ENCODE measurements at places on chromosomes 12 and 14.

GRCh38 chr14:50531595-50532501, 521 bp downstream of the MAP4K5 start:
- H3K4me3 ChIP-seq = peak overlapping the region; percentile 90
- H3K27me3 ChIP-seq = no peaks in the 10 kb centered on the region
- no peaks in the 10 kb centered on the region for H3K4me1 ChIP-seq
- H3K27ac ChIP-seq = peak overlapping the region; percentile 10
- peak; percentile 89 for DNase-seq

DNA sequence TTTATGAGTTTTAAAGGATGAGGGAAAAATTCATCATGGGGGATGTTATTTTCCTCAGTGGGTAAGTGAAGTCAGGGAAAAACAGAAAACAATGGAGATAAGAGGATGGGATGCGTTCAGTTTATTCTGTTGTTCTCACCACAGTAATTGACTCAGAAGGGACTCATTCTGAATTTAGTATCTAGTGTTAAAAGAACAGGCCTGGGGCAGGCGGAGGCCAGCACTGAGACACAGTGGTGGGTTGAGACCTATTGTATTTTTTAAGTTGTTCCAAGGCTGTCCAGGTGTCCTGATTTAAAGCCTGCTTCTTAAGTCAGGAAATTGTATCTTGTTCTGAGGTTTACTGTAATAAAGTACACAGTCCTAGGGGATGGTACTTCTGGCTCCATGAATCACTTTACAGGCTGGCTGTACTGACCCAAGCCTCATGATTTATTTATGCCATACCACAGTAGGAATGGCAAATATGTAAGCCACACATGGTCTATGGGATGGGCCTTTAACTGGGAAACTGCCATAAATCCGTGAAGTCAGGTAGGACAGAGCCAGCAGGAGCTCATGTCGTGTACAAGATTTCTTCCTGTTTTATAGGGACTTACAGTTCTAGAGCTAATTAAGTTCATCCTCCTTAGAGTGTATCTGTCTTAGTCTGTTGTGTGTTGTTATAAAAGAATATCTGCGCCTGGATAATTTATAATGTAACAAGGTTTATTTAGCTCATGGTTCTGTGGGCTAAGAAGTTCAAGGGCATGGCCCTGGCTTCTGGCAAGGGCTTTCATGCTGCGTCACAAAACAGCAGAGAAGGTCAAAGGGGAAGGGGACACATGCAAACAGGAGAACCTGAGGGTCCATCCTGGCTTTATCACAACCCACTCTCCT, 244.1 kb downstream of the FBXL14 start:
- H3K27me3 ChIP-seq = no peaks in the 10 kb centered on the region
- no peak overlapping the region for H3K27ac ChIP-seq
- H3K4me3 ChIP-seq = no peak overlapping the region
- H3K36me3 ChIP-seq = no peaks in the 10 kb centered on the region
- no peak for DNase-seq

- H3K27ac ChIP-seq = no peak overlapping the region
- H3K4me1 ChIP-seq = no peaks in the 10 kb centered on the region
- no peak overlapping the region for H3K4me3 ChIP-seq
- no peaks in the 10 kb centered on the region for H3K27me3 ChIP-seq
These were observed 38.6 kb upstream of the LRTM2 start for GRCh38 chr12:1781772-1782171.

GRCh38 chr12:80802652-80803400, 86.1 kb downstream of the MYF5 start:
- H3K36me3 ChIP-seq = no peaks in the 10 kb centered on the region
- no peak overlapping the region for H3K4me3 ChIP-seq
- DNase-seq = no peak
- no peak overlapping the region for H3K27ac ChIP-seq

- H3K36me3 ChIP-seq = peaks cover 9% of the 10 kb centered on the region
- H3K4me3 ChIP-seq = no peak overlapping the region
- H3K27me3 ChIP-seq = no peaks in the 10 kb centered on the region
- no peaks in the 10 kb centered on the region for H3K4me1 ChIP-seq
These were observed 108.5 kb upstream of the FKBP4 start for GRCh38 chr12:2686280-2686646.

- no peak for DNase-seq
- H3K27me3 ChIP-seq = no peaks in the 10 kb centered on the region
- H3K4me1 ChIP-seq = no peaks in the 10 kb centered on the region
- H3K36me3 ChIP-seq = no peaks in the 10 kb centered on the region
- no peak overlapping the region for H3K27ac ChIP-seq
- no peak overlapping the region for H3K4me3 ChIP-seq
These were observed 10.3 kb downstream of the CCDC175 start for GRCh38 chr14:59566296-59566695.

DNA sequence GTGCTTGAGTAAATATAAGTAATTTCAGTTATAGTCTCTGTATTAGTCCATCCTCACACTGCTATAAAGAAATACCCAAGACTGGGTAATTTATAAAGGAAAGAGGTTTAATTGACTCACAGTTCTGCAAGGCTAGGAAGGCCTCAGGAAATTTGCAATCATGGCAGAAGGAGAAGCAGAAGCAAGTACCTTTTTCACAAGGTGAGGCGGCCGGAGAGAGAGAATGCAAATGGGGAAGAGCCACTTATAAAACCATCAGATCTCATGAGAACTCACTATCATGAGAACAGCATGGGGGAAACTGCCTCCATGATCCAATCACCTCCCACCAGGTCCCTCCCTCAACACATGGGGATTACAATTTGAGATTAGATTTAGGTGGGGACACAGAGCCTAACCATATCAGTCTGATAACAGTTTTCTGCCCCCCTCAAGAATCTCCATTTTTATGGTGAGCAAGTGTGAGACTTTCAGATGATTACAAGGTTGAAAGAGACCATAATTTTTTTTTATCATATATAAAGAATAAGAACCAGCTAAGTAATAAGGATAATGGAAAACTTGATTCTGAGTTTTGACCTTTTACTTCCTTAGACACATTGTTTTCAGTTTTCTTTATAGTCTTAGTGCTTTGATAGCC, 35.6 kb downstream of the LEMD3 start:
- no peaks in the 10 kb centered on the region for H3K27me3 ChIP-seq
- no peaks in the 10 kb centered on the region for H3K4me1 ChIP-seq
- no peak overlapping the region for H3K4me3 ChIP-seq
- H3K27ac ChIP-seq = no peak overlapping the region
- DNase-seq = no peak

DNA sequence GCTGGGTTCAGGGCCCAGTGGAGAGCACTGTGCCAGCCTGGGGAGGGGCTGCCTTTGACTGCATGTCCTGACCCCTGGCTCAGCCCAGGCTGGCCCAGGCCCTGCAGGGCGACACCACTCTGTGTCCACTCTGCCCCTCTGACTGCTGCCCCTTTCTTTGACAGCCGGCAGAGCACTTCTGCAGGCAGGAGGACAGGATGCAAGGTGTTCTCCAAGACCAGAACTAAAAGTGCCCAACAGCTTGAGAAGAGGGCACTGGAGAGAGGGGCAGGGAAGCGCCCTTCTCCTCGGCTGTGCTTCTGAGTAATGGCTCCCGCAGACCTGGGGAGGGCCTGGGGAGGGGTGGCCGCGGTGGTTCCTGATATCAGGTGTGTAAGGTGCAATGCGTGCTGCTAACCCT, 72.7 kb downstream of the WDR20 start:
- no peaks in the 10 kb centered on the region for H3K4me1 ChIP-seq
- no peak overlapping the region for H3K27ac ChIP-seq
- H3K27me3 ChIP-seq = no peaks in the 10 kb centered on the region
- H3K4me3 ChIP-seq = no peak overlapping the region
- no peaks in the 10 kb centered on the region for H3K36me3 ChIP-seq

GRCh38 chr14:96661244-96661969, 135.8 kb upstream of the VRK1 start:
- no peak overlapping the region for H3K27ac ChIP-seq
- H3K27me3 ChIP-seq = no peaks in the 10 kb centered on the region
- no peak for DNase-seq
- H3K36me3 ChIP-seq = no peaks in the 10 kb centered on the region

DNA sequence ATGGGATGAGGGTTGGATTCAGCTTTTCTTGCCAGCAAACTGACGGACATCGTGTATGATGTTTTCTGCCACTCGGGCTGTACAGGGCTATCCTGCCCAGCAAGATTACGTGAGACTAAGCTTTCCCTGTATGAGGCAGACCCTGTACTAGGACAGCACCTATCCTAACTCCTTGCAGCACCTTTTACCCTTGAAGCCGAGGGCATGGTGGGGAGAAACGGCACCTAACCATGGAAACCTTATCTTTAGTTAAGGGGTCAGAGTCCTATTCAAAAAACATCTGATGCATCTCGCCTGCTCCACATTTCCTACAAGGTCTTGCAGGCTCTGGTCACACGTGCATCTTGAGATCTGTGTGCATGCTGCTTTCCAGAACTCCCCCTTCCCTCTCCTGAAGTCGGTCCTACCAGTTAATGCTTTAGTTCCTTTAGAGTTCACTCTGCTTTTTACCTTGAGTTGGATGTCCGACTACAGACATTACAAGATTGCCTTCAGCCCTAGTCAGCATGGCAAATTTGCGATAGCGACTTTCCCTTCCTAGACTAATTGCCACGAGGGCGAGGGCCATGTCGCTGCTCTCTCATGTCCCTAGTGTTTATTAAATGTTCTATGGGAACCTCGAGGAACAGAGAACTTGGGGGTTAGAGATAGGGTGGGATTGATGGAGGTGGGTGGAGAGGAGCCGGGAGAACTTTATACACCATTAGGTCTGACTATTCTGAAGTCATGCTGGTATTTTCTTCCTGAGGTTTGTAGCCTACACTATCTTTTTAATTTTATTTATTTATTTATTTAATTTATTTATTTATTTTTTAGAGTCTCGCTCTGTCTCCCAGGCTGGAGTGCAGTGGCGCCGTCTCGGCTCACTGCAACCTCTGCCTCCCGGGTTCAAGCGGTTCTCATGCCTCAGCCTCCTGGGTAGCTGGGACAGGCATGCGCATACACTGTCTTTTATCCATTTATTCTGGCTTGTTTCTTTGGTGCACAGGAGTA, 6.6 kb downstream of the RAN start:
- H3K36me3 ChIP-seq = peaks cover 2% of the 10 kb centered on the region
- no peak for DNase-seq
- no peaks in the 10 kb centered on the region for H3K4me1 ChIP-seq
- no peaks in the 10 kb centered on the region for H3K27me3 ChIP-seq
- no peak overlapping the region for H3K27ac ChIP-seq

- no peaks in the 10 kb centered on the region for H3K36me3 ChIP-seq
- H3K27me3 ChIP-seq = no peaks in the 10 kb centered on the region
- no peak overlapping the region for H3K4me3 ChIP-seq
- H3K4me1 ChIP-seq = no peaks in the 10 kb centered on the region
- no peak overlapping the region for H3K27ac ChIP-seq
These were observed 73.9 kb downstream of the ARL6IP4 start for GRCh38 chr12:123054371-123054770.

- peak overlapping the region; percentile 16 for H3K27ac ChIP-seq
- peak overlapping the region; percentile 89 for H3K4me3 ChIP-seq
- no peaks in the 10 kb centered on the region for H3K36me3 ChIP-seq
- H3K4me1 ChIP-seq = no peaks in the 10 kb centered on the region
These were observed 619 bp upstream of the NTN4 start for GRCh38 chr12:95790917-95791849.

DNA sequence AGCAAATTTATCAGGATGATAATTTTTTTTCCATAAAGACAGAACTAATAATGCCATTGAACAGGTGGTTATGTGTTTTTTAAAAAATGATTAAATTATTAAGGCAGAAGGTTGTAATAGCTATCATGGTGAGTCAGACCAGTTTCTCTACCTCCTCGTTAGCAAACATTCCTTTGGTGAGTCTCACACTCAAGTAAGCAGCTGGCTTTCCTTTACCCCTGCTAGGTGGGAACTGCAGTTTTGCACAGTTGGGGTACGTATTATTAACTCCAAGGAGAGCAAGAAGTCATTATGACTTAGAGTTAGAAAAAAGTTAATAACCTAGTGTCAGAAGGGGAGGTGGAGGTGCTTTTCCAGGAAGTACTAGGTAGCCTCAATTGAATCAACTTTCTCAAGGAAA, 165.3 kb downstream of the SNAPC1 start:
- H3K27ac ChIP-seq = no peak overlapping the region
- no peaks in the 10 kb centered on the region for H3K36me3 ChIP-seq
- H3K4me1 ChIP-seq = no peaks in the 10 kb centered on the region
- DNase-seq = no peak
- no peaks in the 10 kb centered on the region for H3K27me3 ChIP-seq

- no peak overlapping the region for H3K27ac ChIP-seq
- no peak for DNase-seq
- H3K27me3 ChIP-seq = no peaks in the 10 kb centered on the region
- no peak overlapping the region for H3K4me3 ChIP-seq
These were observed 26.9 kb downstream of the CMKLR1 start for GRCh38 chr12:108312073-108312659.

GRCh38 chr14:99192028-99192621, 79.9 kb downstream of the BCL11B start:
- H3K4me1 ChIP-seq = no peaks in the 10 kb centered on the region
- DNase-seq = peak; percentile 83
- H3K4me3 ChIP-seq = no peak overlapping the region
- H3K36me3 ChIP-seq = no peaks in the 10 kb centered on the region

DNA sequence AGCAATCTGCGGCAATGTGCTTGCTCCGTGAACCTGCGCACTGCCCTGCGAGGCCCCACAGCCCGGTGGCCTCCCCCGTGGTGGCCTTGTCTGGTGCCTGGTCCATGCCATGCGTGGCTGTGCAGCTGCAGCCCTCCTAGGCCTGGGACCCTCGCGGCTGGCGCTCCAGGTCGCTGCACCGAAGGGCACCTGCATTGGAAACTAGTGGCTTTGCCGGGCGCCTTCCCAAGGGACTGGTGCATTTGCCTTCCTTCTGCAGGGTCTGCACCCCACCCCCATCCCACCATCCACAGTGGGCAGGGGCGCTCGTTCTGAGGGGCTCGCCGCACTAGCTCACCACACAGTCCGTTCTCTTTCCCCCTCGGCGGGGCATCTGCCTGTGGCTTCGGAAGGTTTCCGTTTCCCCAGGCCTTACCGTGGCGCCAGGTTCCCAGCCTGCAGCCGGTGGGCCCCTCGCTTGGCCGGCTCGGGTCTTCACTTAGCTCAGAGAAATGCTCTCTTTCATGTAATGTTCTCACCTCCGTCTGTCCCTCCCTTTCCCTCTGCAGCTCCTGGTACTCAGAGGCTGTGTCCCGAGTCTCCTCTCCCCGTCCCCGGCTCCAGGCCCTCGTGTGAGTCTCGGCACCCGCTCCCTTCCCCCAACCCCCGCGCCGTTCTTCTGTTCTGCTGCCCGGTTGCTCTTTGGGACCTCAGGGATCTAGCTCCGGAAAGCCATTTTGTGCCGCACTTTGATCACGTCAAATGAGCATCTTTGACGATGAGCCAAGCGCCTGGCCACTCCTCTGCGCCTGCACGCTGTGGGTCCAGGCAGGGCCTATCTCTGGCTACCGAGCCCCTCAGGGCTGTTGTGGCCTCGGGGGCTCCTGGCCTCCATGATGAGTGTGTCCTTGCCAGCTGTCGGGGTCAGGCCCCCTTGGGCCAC, 31.9 kb downstream of the JAG2 start:
- no peak overlapping the region for H3K27ac ChIP-seq
- peak; percentile 65 for DNase-seq
- H3K4me3 ChIP-seq = no peak overlapping the region
- H3K4me1 ChIP-seq = no peaks in the 10 kb centered on the region

- no peak for DNase-seq
- no peaks in the 10 kb centered on the region for H3K27me3 ChIP-seq
- H3K4me3 ChIP-seq = no peak overlapping the region
These were observed 81.6 kb downstream of the MYF5 start for GRCh38 chr12:80798281-80798680.

- DNase-seq = no peak
- H3K4me3 ChIP-seq = no peak overlapping the region
- no peak overlapping the region for H3K27ac ChIP-seq
- H3K36me3 ChIP-seq = no peaks in the 10 kb centered on the region
- no peaks in the 10 kb centered on the region for H3K4me1 ChIP-seq
These were observed 42.5 kb downstream of the PKP2 start for GRCh38 chr12:32854097-32854496.

Measured in aorta (tissue), 5 donors.